Muscle of arm (tissue), 14 donors: ENCODE measurements at places on chromosomes 2 and 18. TPM values are rescaled to one million over a fixed set of nuclear protein-coding genes. Genes with fewer than 3 reads are reported as not detected.

DNA sequence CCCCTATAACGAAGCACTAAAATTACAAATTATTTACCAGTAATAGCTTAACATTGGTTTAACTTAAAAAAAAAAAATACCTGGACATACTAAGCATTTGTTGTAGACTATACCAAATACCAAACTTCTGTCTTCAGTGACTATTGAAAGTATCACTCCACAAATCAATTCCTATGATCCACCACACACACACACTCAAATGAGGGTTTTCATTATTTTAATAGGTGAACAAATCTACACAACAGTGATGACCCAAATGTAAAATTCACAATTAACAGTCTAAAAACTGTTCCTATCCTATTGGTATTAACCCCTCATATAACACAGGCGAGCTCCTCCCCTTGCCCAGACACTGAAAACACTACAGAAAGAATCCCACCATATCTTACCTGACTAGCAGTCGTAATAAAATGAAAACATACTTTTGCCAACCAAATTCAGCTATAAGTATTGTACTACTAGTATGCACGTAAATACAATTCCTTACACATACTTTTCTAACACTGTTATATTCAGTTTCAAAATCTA, 2.5 kb downstream of the SP3 start:
- no peak for DNase-seq

DNA sequence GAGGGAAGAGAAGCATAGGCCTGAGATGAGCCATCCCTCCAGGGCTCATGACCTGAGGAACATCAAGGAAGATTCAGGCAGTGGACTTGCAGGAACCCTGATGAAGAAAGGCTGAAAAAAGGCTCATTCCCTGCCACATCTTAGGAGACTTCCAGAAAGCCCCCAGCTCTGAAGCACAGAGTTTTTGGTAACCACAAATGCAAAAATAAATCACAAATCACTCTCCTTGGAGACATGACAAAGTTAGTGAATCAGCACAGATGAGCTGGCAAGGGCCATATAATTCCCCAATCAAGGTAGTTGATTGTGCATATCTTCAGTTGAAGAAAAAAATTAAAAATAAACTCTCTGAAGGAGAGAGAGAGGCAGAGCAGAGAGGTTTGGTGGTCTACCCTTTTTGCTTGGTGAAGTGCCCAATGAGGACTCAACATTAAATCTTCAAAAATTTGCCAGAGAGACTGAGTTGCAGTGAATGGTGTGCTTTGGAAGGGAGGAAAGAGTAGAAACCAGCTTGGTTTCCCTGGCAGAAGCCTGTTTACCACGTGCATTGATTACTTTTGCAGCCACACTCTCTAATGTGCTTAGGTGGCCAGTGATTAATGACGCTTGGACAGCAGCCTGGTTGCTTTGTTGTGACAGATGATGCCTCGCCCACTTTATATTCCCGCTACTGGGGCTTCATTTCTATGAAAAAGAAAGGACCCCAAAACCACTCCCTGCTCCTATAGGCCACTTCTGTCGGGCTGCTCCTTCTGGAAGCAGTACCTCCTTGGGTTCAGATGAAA, 257.4 kb upstream of the SLC14A2 start:
- no peak for DNase-seq

DNA sequence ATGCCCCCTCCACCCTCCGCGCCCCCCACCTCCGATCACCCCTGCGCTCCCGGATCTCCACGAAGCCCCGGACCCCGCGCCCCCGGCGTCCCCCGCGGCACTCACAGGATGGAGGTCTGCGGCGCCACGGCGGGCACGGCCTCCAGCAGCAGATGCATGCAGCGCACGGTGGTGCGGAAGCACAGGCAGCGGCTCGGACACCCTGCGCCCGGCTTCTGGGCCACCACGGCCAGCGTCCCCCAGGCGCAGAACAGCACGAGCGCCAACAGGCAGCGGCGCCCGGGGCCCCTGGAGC, 217 bp downstream of the PXDN start:
- DNase-seq, result no peak

- no peak for DNase-seq
Observed at GRCh38 chr2:1032030-1032429, 81.4 kb downstream of the SNTG2 start.

- DNase-seq, result no peak
Observed at GRCh38 chr2:190882411-190882766, 1.8 kb downstream of the GLS start.

DNA sequence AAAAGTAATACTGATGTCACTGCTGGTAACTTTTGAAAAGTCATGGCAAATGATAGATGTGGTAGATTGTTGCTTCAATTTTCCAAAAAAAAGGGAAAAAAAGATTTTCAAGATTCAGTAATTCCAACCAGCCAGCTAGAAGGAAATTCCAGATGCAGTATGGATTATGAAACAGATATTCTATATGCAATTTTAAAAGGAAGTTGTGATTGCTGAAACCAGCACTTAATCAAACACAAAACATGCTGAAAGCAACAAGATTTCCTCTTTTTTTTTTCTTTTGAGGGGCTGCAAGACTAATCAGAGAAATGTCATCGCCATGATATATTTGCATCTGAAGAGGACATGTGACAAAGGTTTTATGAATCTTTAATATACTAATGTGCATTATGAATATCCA, 5.1 kb upstream of the HNMT start:
- no peak for DNase-seq

Gene GREB1
- polyA plus RNA-seq, result 9.0 TPM

GRCh38 chr18:48179001-48179400, 230.2 kb downstream of the ZBTB7C start:
- DNase-seq, result no peak

GRCh38 chr2:215171151-215171550, 32.7 kb upstream of the ABCA12 start:
- DNase-seq, result no peak

GRCh38 chr18:2825613-2826175, 21.1 kb upstream of the EMILIN2 start:
- DNase-seq, result no peak

Gene SLC4A5
- polyA plus RNA-seq, result 1.7 TPM

Gene TRIM43
- polyA plus RNA-seq, result not detected

Gene PDE1A
- 12.1 TPM for polyA plus RNA-seq

Gene OSGEPL1
- polyA plus RNA-seq, result 11.1 TPM

GRCh38 chr18:59218018-59218417, 1.9 kb upstream of the GRP start:
- no peak for DNase-seq

Gene PARD6G
- 6.0 TPM for polyA plus RNA-seq

GRCh38 chr2:675460-675859, 1.7 kb downstream of the TMEM18 start:
- no peak for DNase-seq

- DNase-seq, result no peak
Observed at GRCh38 chr2:1546901-1547300, 133.6 kb downstream of the TPO start.

DNA sequence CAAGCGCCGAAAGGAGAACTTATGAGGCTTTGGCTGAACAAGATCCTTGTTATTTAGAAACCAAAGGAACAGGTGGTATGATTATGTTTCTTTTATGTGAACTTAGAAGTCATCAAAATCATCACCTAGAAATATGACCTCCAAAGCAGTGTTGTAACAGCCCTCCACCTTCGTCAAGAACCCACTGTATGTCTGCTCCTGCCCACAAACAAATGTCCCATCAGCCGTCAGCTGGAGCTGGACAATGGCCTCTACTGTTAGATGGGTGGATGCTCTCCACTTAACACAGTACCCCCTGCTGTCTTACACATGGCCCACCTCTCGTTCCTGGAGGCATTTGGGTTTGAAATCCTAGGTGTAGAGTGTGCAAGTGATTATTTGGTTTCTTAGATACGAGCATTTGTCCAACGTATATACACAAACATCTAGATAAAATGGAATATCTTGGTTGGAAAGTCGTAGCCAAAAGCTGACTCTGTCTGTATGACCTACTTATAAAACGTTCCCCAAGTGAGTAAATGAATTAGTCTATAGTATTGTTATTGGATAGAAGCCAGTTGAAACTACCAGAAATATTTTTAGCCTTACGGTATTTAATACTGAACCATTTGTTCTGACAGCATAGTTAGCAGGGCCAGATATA, 113.0 kb downstream of the CRIM1 start:
- no peak for DNase-seq

DNA sequence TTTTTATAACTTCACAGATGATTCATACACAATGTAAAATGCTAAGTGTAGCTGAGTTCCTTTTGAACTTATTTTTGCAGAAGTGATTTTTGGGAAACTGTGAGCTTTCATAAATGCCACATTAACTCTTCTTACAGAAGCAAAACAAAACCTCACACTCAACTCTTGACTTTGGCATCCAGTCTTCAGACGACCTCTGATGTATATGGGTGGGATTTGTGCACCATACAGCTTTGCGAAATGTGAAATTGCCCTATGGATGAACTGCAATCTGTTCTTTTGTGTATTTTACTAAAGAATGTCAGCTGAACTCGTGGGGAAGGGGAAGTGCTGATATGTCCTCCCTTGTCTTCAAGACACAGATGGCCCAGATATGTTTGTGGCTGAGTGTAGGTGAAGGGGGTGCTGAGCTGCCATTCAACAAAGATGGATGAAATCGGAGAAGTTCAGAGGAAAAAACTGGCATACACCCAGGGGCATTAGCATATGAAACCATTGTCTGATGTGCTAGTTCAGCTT, 218.3 kb downstream of the PTGR3 start:
- DNase-seq, result no peak

Gene DNAH6
- polyA plus RNA-seq, result 0.19 TPM

Gene EVA1A
- polyA plus RNA-seq, result 6.2 TPM

- no peak for DNase-seq
Observed at GRCh38 chr2:75464348-75464946, 96.3 kb downstream of the EVA1A start.
